ENCODE measurements at places on chromosomes 7 and 10. TPM values are rescaled to one million over a fixed set of nuclear protein-coding genes. Genes with fewer than 3 reads are reported as not detected.

DNA sequence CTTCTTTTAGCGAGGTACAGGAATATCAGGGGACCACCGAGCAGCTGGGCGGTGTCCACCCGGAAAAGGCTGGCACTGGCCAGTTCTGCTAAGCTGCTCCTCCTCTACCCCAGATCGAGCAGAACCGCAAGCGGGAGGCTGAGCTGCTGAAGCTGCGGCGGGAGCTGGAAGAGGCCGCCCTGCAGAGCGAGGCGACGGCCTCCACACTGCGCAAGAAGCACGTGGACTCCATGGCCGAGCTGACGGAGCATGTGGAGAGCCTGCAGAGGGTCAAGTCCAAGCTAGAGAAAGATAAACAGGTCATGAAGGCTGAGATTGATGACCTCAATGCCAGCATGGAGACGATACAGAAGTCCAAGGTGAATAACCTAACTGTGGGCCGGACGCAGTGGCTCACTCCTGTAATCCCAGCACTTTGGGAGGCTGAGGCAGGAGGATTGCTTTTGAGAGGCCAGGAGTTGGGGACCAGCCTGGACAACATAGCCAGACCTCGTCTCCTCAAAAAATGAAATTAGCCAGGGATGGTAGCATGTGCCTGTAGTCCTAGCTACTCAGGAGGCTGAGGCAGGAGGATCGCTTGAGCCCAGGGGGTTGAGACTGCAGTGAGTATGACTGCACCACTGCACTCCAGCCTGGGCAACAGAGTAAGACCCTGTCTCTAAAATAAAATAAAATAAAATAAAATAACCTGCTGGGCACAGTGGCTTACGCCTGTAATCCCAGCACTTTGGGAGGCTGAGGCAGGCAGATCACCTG is 15.3 kb downstream of the MYH16 start:
- H3K4me1 ChIP-seq, result no peaks in the 10 kb centered on the region
- H3K36me3 ChIP-seq, result no peaks in the 10 kb centered on the region
- no peak overlapping the region for H3K4me3 ChIP-seq
- H3K27me3 ChIP-seq, result no peaks in the 10 kb centered on the region

DNA sequence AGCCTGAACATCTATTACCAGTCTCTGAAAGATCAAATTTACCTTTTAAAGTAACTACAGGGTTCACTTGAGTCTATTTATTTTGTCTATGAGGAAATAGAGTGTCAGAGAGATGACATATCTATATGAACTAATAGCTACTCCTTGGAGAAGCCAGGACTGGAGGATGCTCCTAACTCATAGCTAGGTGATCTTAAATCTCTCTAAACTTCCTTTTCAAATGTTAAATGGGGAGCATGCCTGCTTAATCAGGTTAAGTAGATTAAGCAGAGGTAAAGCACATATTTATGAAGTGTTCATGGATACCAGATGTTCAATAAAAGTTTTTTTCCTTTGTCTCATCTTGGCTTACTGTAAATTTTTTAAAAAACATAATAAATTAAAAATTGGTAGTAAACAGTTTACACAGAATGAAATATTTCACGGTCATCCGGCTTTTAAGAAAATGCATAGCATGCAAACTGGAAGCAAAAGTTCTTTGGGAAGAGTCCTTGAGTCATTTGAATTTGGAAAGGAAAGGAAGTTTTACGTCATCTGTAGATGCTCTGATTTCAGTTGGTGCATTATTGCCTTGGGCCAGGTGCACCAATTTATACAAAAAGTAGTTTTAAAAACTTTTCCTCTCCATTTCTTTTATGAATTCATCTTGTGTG is 155.1 kb downstream of the BICC1 start:
- DNase-seq, result no peak
- no peaks in the 10 kb centered on the region for H3K4me1 ChIP-seq
- H3K27me3 ChIP-seq, result no peaks in the 10 kb centered on the region
- H3K36me3 ChIP-seq, result no peaks in the 10 kb centered on the region

- no peak overlapping the region for H3K4me3 ChIP-seq
- no peak overlapping the region for H3K27ac ChIP-seq
- H3K27me3 ChIP-seq, result no peaks in the 10 kb centered on the region
- H3K36me3 ChIP-seq, result no peaks in the 10 kb centered on the region
- no peaks in the 10 kb centered on the region for H3K4me1 ChIP-seq
Measured at GRCh38 chr10:73332379-73332778, 26.3 kb downstream of the CFAP70 start.

DNA sequence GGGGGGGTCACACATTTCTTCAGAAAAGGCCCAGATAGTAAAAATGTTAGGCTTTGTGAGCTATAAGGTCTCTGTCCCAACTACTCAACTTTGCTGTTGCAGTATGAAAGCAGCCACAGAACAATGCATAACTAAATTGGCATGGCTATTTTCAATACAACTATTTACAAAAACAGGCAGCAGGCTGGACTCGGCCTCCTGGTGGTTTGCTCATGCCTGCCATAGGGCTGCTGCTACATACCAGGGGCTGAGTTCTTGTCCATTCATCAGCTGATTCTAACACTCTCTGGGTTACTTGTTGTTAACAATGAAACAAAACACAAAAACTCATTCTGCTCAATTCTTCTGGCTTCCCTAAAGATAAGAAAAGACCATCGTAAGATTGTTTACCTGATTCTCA is 109.4 kb upstream of the ADAM12 start:
- no peaks in the 10 kb centered on the region for H3K27me3 ChIP-seq
- H3K36me3 ChIP-seq, result no peaks in the 10 kb centered on the region
- peaks cover 15% of the 10 kb centered on the region for H3K4me1 ChIP-seq
- DNase-seq, result no peak
- no peak overlapping the region for H3K27ac ChIP-seq

- H3K4me1 ChIP-seq, result no peaks in the 10 kb centered on the region
- no peaks in the 10 kb centered on the region for H3K27me3 ChIP-seq
- H3K36me3 ChIP-seq, result no peaks in the 10 kb centered on the region
- H3K27ac ChIP-seq, result no peak overlapping the region
- H3K4me3 ChIP-seq, result no peak overlapping the region
Measured at GRCh38 chr10:128541926-128542475, 415.8 kb upstream of the MKI67 start.

- DNase-seq, result no peak
- no peak overlapping the region for H3K4me3 ChIP-seq
- no peaks in the 10 kb centered on the region for H3K36me3 ChIP-seq
- H3K27ac ChIP-seq, result no peak overlapping the region
Measured at GRCh38 chr10:21507150-21507549, 18.3 kb downstream of the SKIDA1 start.

DNA sequence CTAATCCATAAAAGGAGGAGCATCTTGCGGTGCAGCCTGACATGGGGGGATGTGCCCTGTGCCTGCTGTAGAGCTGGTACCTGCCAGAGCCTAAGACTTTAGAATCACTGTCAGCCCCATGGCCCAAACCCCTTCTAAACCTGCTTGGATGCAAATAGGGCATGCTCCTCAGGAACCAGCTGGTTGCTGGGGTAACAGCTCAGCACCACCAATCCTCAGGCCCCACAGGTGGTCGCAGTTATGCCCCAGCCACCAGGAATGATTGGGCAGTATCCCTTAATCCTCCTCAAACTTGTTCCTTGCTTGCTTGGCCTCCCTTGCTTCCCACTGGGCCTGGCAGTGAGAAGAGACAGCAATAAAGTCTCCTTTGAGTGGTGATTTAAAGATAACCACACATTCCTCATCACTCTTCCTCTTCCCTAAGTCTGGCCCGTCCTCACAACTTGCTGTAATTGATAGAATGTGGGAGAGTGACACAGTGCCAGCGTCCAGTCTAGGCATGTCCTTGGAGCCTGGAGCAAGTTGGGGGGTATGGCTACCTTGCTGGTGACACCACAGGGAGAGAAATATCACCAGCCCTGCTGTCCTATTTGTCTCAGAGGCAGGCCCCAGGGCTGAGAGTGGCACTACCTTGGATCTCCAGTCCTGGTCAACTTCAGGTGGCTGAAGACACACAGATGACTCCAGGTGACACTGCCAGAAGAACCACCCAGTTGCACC is 43.0 kb downstream of the VSTM4 start:
- no peak overlapping the region for H3K27ac ChIP-seq
- DNase-seq, result no peak
- no peaks in the 10 kb centered on the region for H3K27me3 ChIP-seq
- H3K4me3 ChIP-seq, result no peak overlapping the region
- no peaks in the 10 kb centered on the region for H3K36me3 ChIP-seq

Gene PKD2L1
- polyA plus RNA-seq, result not detected

GRCh38 chr10:37439826-37440225 is 314.4 kb downstream of the ANKRD30A start:
- no peaks in the 10 kb centered on the region for H3K36me3 ChIP-seq
- no peak overlapping the region for H3K27ac ChIP-seq
- no peaks in the 10 kb centered on the region for H3K27me3 ChIP-seq
- no peaks in the 10 kb centered on the region for H3K4me1 ChIP-seq

Gene FANK1
- polyA plus RNA-seq, result 4.4 TPM

Gene ENTPD7
- polyA plus RNA-seq, result 12.1 TPM

Measured in fibroblast of lung (primary cell).